ENCODE measurements at places on chromosomes 4 and X.

DNA sequence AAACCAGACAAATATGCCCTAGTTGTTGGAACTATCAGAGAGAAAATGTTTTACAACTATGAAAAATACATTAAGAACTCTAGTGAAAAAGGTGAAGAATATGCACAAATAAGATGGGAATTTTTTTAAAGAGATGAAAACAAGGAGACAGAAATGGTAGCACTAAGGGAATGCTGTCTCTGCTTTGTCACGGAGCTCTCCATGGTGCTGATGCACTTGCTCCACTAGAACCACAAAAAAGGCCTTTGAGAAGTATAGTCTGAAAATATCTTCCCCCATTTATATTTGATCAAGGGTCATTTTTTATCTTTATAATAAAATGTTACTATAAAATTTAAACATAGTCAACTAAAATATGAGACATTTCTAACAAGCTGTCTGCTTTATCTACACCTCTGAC lies 1655.5 kb upstream of the AGA start:
- no peak for DNase-seq

- DNase-seq, result no peak
Observed at GRCh38 chrX:70444946-70445656, 466 bp downstream of the DLG3 start.

DNA sequence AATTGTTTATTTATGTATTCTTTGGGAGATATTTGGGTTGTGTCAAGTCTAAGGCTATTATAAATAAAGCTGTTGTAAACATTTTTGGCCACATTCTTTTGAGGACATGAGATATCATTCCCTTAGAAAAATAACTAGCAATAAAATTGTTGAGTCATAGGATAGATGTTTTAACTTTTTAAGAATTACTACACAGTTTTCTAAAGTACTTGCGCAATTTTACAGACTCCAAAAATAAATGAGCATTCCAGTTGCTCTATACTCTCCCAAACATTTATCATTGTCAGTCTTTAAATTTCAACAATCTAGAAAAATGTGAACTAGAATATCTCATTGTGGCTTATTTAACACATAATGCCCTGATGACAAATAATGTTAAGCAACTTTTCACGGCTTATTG lies 189.1 kb upstream of the ADGRL3 start:
- no peak for DNase-seq

DNA sequence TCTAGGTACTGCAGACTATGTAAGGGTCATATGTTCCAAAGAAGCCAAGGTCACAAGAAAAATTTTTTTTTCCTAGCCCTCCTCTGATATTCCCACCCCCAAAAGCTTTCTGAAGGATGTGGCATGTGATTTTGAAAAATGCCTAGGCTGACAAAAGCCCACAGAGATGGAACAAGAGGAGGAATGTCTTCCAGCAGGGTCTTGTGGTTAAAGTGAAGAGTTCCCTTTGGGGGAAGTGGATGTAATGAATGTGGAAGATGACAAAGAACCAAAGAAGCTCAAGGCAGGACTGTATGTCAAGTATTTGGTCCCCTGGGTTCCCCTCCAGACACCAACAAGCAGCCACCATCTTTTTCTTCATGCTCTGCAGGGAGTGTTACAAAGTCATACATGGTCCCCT lies 268.8 kb downstream of the BCOR start:
- DNase-seq, result no peak

GRCh38 chrX:20947411-20947912 lies 426.8 kb upstream of the CNKSR2 start:
- DNase-seq, result no peak

DNA sequence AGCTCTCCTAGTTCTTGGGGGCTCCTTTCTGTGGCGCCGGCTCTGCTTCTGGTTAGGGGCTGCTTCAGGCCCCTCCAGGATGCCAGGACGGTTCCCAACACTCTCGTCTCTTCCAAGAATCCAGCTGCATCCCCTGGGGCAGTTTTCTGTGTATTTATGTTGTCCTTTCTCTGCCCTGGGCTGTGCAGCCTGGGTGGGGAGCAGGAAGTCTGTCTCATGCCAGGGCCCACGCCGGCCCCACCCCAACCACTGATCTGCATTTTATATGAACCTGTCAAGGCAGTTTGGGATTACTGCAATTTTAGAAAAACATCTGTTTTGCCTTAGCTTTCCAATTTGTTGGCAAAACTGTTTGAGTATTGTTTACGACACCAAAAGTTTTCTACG lies 14.6 kb downstream of the CTBP1 start:
- DNase-seq, result no peak

DNA sequence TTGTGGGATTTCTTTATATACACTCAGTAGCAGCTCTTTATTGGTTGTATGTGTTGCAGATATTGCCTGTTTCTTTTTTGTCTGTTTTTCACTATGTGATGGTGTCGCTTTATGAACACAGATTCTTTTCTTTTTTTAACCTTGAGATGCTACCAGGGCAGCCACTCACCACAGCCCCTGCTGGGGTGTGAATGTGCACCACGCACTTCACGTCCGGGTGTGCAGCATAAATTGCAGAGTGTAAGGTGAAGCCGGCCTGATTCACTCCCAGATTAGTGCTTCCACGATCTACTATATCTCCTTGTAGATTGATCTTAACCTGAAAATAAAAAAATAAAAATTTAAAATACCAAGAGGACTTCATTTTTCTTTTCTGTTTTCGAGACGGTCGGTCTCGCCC lies 71.4 kb downstream of the FAM193A start:
- DNase-seq, result no peak

DNA sequence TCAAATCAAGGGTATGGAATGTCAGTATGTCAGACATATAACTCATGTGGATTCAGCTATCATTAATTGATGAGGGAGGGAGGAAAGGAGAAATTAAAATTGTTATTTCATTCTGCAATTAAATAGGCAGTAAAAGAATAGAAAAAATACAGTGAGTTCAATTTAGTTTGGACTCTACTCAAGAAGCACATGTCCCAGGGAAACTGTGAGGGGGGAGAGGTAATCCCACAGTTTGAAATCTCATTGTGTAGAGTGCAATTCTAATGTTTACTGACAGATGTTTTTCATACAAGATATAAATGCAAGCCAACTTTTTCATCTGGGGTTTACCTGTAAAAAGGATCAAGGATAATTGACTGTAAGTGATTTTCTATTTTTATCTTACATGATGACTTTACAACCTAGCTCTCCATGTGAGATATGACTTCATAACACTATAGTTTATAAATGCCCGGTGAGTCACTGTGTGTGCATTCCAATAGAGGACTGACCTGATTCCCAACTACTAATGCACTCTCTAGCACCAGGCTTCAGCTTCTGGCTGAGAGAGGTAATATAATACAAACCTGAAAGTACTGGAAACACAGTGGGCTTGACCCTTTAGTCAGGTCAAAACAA lies 35.2 kb upstream of the SCD5 start:
- no peak for DNase-seq

DNA sequence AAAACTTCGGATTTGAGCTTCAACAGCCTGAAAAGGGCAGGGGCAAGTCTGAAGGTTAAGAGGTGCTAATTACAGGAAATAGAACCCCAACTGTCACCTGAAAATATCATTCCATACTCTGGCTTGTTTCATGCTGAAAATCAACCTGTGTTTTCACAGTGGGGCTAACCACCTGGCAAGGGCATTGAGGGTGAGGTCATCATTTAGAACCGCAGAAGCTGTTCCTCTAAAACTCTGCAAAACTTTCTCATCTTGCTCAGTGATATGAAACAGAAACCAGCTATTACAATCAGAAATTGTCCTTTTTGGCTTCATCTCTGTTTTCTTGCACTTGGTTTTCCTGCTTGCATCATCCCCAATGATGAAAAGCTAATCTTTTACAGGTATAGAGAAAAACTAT lies 247.6 kb downstream of the DCLK2 start:
- DNase-seq, result no peak

DNA sequence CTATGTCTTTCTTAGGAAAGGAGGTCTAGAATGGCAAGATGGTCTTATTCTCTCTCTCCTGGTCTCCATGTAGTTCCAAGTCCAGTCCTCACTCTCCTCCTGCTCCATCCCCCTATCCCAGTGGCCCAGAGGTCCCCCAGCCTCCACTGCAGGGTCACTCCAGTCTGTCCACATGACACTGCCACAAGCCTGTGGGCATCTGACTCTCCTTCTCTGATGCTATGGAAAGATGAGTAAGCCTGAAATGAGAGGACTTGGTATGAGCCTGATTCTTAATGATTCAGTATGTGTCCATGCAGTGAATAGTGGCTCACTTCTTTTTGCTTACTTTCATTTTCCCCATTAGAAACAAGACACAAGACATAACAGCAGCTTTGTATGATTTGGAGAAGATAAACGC lies 516.8 kb upstream of the ADGRL3 start:
- no peak for DNase-seq

- DNase-seq, result no peak
Observed at GRCh38 chr4:38106311-38106710, 146.1 kb downstream of the PTTG2 start.

GRCh38 chr4:90883519-90883918 lies 756.3 kb downstream of the CCSER1 start:
- no peak for DNase-seq

- DNase-seq, result no peak
Observed at GRCh38 chrX:84168095-84168494, 19.9 kb downstream of the RPS6KA6 start.

GRCh38 chr4:156870131-156870530 lies 101.5 kb downstream of the PDGFC start:
- DNase-seq, result no peak

GRCh38 chr4:150176547-150176946 lies 98.3 kb downstream of the DCLK2 start:
- no peak for DNase-seq

DNA sequence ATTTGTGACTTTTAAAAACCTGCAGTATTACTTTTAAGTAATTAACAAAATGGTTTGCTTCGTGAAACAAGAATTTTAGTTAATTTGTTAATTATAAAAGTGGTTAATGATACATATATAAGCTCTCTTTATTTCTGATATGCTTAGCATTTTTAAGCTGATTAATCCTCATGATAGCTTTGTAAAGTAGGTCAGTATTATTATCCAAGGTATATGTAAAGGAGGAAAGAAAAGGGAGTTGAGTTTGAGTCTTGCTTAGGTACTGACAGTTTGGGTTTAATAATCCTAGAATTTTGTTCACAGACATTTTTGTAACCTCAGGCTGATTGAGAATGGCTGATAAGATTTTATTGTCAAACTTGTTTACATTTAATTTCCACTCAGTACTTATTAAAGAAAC lies 21.8 kb downstream of the HERC3 start:
- no peak for DNase-seq

DNA sequence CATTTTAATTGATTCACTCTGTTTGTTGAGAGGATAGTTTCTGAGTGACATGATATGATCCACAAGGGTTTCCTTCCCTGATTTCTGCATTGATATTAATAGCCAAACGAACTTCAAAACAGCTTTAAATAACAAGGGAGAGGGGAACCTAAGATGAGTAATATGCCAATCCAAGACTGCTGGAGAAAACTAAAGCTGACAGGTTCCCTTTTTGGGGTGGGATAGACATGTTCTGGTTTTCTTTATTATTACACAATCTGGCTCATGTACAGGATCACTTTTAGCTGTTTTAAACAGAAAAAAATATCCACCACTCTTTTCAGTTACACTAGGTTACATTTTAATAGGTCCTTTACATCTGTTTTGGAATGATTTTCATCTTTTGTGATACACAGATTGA lies 182.2 kb downstream of the AR start:
- no peak for DNase-seq

- no peak for DNase-seq
Observed at GRCh38 chr4:124748965-124749364, 36.4 kb upstream of the ANKRD50 start.

DNA sequence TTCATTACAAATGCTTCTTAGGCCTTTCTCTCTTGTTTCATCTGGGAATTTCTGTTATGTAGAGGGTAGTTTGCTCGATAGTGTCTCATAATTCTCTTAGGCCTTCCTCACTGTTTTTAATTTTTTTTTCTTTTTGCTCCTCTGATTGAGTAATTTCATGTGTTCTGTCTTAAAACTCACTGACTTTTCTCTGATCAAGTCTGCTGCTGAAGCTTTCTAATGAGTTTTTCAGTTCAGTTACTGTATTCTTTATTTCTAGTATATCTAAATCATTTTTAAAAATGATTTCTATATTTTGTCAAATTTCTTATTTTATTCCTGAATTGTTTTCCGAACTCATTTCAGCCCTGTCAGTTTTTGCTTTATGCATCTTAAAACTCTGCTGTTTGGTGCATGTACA lies 228.0 kb downstream of the MID1IP1 start:
- DNase-seq, result no peak

- DNase-seq, result no peak
Observed at GRCh38 chr4:103156106-103156505, 42.0 kb downstream of the CENPE start.

DNA sequence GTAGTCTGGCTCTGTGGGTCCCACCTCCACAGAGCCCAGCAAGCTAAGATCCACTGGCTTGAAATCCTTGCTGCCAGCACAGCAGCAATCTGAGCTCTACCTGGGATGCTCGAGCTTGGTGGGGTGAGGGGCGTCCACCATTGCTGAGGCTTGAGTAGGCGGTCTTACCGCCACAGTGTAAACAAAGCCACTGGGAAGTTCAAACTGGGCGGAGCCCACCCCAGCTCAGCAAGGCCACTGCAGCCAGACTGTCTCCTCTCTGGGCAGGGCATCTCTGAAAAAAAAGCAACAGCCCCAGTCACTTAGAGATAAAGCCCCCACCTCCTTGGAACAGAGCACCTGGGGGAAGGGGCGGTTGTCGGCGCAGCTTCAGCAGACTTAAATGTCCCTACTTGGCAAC lies 243.2 kb upstream of the POF1B start:
- no peak for DNase-seq

Measured in effector CD8-positive, alpha-beta T cell (primary cell).